ENCODE measurements at places on chromosomes 13 and 19.

GRCh38 chr13:107023335-107023734, 455.4 kb upstream of the ARGLU1 start:
- DNase-seq = no peak

DNA sequence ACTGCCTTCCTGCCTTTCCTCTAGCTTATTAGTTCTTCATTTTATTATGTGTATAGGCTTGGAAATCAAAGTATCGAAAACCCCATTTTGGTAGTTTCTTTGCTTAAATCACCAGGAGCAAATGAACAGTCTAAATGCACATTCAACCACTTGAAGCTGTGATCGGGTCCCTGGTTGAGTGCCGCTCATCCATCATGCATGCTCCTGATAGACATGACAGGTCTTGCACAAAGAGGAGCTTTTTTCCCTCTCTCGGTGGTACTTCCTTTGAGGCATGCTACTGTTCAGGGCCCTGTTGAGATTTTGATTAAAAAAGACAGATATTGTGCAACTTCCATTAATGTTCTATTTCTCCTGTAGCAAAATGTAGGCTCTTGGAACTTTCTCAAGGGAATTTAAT, 185.8 kb downstream of the OLFM4 start:
- no peak for DNase-seq

GRCh38 chr13:77360032-77360685, 33.3 kb upstream of the MYCBP2 start:
- DNase-seq = no peak

DNA sequence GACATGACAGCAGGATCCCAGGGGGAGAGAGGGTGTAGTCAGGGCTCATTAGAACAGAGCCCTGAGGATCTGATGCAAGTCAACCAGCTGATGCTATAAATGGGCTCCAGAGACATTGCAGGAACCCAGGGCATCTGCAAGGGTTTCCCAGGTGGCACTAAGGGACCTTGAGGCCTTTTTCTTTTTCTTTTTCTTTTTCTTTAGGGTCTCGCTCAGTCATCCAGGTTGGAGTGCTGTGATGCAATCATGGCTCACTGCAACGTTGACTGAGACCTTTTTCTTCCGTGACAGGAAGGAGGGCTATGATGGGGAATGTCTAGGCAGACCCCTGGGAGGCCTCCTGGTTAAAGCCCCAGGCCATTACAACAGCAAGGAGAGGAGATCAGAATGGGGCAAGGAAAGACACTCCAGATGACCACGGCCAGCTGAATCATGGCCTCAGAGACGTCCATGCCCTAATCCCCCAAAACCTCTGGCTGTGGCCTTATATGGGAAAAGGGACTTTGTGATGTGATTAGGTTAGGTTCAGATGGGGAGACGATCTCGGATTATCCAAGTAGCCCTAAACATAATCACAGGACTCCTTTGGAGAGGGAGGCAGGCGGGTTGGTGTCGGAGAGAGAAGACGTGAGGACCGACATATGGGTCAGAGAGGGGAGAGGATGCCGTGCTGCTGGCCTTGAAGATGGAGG, 4.5 kb upstream of the FCGRT start:
- DNase-seq = no peak
